ENCODE measurements at places on chromosomes 6 and 20. TPM values are rescaled to one million over a fixed set of nuclear protein-coding genes. Genes with fewer than 3 reads are reported as not detected.

DNA sequence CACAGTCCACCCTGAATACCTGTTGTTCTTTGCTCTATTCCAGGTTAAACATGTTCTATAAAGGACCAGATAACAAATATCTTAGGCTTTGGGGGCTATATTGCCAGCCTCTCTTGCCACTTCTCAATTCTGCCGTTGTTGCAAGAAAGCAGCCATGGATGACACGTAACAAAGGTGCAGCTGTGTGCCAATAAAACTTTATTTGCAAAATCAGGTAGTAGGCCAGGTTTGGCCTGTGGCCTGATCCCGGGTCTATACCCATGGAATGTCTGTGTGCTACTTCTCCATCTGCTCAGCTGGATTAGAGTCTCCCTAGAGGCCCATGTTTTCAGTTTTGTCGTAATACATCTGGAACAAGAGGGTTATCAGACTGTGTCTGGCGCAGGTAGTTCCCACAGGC, 175.3 kb upstream of the KCNG1 start:
- no peak for DNase-seq

GRCh38 chr20:20552076-20552475, 160.4 kb downstream of the RALGAPA2 start:
- no peak for DNase-seq

DNA sequence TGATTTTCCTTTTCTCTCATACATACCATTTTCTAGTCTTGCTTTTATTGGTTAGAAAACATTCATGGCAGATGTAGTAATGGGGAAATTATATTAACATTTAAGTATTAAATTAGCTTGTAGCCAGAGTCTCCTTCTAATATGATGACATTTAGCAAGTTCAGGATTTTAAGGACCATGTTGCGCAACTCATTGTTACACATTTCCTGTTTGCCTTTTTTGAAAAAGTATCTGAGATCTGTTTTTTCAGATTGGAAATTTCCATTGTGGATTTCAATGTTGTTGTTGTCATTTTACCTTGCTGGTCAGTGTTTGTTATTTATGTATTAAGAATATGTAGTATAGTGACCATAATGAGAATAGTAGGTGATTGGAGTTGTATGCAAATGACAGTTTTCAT, 38.7 kb downstream of the CDKAL1 start:
- no peak for DNase-seq

GRCh38 chr20:42979720-42980119, 210.0 kb downstream of the PTPRT start:
- DNase-seq, result no peak

MYT1 gene
- total RNA-seq, result 3.5 TPM

- no peak for DNase-seq
These were observed 133.9 kb upstream of the MYLIP start for GRCh38 chr6:15994814-15995459.

- DNase-seq, result no peak
These were observed 1374.8 kb upstream of the MAP3K7 start for GRCh38 chr6:91961671-91962070.

TMEM74B gene
- not detected for total RNA-seq

GRCh38 chr6:160167604-160168399, 46.2 kb downstream of the SLC22A1 start:
- no peak for DNase-seq

DNA sequence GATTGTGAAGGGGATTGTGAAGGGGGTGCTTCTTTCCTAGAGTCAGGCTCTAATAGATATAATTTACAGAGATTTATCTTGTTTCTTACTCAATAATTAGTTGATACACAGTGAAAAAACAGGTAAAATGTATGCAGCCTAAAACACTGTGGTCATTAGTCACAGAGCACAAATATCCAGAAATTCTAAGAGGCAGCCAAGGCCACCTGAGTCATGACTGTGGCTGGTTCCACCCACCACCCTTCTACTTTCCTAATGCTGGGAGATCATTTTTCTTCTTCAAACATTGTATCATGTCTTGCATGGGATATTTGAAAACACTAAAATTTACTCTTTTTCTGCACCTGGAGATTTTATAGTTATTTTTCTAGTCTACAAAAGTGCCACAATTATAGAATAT, 181.6 kb downstream of the OTOR start:
- DNase-seq, result no peak

- DNase-seq, result no peak
These were observed 53.6 kb downstream of the JPH2 start for GRCh38 chr20:44133424-44133823.

- peak; percentile 63 for DNase-seq
These were observed 2.4 kb upstream of the ZMYND8 start for GRCh38 chr20:47358672-47359529.

DNA sequence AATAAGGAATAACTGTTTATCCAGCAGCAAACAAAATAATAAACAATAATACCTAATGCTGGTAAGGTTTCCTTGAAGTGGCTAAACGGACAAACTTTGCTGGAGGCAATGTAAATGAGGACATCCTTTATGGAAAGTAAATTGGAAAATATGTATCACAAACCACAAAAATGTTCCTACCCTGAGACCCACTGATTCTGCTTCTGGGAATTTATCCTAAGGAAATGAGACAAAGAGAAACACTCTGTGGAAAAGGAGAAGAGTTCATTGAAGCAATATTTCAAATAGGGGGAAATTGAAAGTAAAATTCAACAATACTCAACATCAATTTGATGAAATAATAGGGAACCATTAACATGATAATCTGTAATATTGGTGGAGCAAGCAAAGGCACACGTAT, 37.9 kb downstream of the MAFB start:
- no peak for DNase-seq

OR2H1 gene
- not detected for total RNA-seq

- no peak for DNase-seq
These were observed 747.8 kb downstream of the MAFB start for GRCh38 chr20:39941245-39941644.

PPIL1 gene
- 37.3 TPM for total RNA-seq

DNA sequence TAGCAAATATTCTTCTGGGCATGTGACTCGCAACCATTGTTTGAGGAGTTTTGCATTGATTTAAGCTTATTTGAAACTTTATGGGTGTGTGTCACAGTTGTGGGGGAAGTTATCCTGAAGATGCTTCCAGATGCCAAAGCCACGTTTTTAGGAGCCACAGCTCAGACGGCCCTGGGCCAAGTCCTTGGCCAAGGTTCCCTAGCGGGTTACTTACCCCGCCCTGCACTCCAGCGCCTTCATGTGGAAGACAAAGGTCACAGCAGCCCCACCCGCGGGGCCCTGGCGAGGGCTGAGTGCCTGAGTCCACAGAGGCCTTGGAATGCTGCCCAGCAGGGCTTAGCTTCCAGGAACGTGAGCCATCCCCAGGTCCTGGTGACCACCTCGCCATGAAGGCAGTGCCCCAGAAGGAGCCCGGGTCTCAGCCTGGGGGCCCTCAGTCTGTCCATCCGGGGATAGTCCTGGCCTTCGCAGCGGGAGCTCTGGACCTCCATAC, 308.3 kb downstream of the CDH4 start:
- DNase-seq, result peak; percentile 62

GRCh38 chr6:160882006-160882405, 109.6 kb upstream of the MAP3K4 start:
- DNase-seq, result no peak

DNA sequence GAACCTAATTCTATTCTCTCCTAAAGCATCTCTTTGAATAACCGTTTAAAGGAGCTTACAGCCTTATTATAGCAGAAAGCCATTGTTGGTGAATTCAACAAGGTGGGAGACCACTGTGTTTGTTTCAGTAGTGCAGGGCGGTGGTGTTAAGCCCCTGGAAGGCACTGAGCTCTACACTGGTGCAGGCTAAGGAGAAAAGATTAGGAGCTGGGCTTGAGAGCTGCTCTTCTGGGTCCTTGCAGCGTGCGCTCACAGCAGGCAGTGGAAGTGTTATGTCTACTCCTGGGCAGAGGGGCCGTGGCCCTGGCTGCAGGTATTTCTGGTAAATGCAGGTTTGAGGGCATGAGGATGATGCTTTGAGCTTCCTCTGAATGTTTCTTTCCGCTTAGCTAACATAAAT, 361.2 kb downstream of the RNF144B start:
- no peak for DNase-seq

ARFRP1 gene
- 30.2 TPM for total RNA-seq

- no peak for DNase-seq
These were observed 34.7 kb upstream of the IRF4 start for GRCh38 chr6:356828-357251.

TRIM10 gene
- total RNA-seq, result not detected

GRCh38 chr6:33372526-33373123, 19.0 kb upstream of the KIFC1 start:
- DNase-seq, result no peak
